ENCODE measurements at places on chromosomes 12 and 14.

DNA sequence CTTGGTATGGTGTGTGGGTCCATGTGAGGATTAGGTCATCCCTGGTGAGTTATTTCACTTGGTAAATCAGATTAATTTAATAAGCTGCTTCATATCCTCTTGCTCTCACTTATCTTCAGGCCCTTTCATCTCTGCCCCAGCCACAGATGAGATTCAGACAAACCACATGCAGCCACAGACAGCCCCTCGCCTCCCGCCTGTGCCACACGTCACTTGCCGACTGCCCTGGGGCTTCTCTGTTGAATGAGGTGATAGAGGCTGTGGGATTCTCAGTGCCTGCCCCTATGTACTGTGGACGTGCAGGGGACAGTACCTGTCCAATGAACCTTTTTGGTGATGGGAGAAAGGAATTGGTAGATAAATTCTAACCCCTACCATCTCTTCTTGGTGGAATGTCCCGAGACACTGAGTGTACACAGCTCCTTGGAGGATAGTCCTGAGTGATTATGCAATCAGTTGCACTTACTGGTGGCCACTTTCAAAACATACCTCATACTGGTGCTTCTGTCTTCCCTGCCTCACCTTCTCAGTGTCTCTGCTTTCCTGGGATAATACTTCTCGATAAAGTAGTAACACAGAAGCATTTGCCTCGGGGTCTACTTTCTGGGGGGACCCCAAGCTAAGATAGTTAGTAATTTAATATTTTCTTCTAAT is 248.7 kb downstream of the TTC6 start:
- DNase-seq = no peak

DNA sequence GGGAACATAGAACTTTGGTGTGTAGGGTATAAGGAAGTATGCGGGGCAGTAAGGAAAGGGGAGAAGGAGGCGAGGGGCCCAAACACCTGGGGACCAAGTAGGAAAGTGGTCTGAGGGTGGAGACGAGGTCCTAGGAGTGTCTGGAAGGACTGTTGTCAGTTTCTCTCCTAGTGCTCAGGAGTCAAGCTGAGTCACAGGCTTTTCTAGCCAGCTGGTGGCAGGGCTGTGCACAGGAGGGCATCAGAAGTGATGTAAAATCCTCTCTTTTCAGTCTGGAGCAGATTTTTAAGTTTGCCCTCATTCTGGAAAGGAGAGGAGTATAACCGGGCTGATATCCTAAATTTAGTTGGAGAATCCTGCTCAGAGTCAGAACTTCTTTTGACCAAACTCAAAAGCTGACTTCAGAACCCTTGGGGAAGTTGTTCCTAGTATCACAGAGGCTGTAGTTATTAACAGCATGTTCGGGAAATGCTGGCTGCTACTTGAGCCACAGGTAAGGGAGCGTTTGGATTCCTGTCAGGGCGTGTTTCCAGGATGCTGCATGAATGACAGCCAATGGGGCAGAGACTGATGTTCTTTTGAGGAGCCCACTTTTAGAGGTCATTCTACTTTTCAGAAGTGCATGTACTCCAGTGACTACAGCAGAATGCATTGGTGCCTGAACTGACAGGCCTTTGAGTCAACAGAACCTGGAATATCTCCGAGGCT is 19.3 kb downstream of the ZNF664 start:
- DNase-seq = no peak

GRCh38 chr12:63937378-63938316 is 93.1 kb downstream of the SRGAP1 start:
- DNase-seq = no peak

DNA sequence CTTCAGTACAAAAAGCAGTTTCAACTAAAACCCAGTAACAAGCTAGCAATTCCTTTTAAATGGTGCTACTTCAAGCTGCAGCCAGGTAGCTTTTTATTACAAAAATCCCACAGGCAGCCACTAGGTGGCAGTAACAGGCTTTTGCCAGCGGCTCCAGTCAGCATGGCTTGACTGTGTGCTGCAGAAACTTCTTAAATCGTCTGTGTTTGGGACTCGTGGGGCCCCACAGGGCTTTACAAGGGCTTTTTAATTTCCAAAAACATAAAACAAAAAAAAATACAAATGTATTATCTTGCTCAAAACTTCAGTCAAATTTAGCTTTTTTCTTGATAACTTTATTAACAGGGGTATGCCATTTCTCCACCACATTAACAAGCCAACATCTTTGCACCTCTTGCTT is 3.6 kb upstream of the CLEC4E start:
- peak; percentile 43 for DNase-seq

DNA sequence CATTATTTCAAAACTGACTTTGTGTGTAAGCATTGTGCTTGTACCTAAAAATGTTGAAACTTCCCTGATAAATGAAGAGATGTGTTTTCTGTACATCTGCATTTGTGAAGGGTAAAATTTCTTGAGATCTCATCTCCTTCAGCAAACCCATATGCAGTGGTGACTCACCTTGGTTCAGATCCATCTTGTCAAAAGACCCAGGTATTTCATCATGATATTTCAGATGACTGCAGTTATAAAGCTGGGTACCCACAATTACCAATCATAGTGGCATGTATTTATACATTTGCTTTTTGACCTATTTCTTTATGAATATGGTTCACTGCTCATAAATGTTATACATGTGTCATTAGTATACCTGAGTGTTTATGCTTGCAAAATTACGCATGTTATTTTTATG is 1213.6 kb downstream of the GALC start:
- peak; percentile 35 for DNase-seq

DNA sequence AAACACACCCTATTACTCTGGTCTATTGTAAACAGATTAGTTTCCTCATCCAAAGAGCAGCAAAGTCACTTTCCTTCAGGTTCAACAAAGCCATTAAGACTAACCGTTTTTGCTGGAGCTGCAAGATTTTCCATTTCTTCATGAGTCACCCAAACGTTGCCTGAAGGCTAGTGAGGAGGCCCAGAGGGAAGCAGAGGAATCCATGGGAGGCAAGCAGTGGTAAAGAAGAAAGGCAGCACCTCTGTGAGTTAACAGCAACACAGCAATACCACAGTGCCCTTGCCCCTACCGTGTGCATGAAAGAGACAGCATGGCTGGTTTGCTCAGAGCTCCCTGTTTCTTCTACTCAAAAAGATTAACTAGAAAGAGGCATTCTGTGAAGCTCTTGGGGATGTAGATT is 206.3 kb downstream of the ACSS3 start:
- DNase-seq = no peak

GRCh38 chr12:72777806-72778205 is 505.6 kb downstream of the TRHDE start:
- DNase-seq = no peak

DNA sequence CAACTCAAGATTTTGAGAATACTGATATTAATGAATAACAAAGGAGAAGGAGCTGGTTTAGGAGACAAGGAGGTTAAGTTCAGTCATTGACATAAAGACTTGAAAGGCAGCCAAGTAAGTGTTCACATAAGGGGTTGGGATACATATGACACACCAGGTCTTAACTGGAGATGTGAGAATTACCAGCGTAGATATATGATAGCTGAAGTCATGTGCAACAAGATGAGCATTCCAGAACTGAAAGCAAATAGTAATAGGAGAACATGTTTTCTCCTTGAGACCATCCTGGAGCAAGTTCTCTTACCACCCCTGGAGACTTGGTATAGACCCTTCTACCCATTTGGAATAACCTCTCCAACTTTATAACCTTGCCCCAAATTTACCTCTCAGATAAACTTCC is 43.3 kb upstream of the NPFF start:
- DNase-seq = peak; percentile 19

GRCh38 chr12:95996034-95996658 is at the start of gene HAL:
Gene HAL, minus strand, starts transcription at chr12:95996344. Its CDS starts 434 bp downstream, at chr12:95995910.
- DNase-seq = no peak

GRCh38 chr12:91774434-91774921 is 371.2 kb downstream of the BTG1 start:
- peak; percentile 73 for DNase-seq

GRCh38 chr12:52753283-52753682 is 23.9 kb downstream of the KRT76 start:
- no peak for DNase-seq

GRCh38 chr12:95191060-95191696 is 26.1 kb downstream of the FGD6 start:
- DNase-seq = no peak

DNA sequence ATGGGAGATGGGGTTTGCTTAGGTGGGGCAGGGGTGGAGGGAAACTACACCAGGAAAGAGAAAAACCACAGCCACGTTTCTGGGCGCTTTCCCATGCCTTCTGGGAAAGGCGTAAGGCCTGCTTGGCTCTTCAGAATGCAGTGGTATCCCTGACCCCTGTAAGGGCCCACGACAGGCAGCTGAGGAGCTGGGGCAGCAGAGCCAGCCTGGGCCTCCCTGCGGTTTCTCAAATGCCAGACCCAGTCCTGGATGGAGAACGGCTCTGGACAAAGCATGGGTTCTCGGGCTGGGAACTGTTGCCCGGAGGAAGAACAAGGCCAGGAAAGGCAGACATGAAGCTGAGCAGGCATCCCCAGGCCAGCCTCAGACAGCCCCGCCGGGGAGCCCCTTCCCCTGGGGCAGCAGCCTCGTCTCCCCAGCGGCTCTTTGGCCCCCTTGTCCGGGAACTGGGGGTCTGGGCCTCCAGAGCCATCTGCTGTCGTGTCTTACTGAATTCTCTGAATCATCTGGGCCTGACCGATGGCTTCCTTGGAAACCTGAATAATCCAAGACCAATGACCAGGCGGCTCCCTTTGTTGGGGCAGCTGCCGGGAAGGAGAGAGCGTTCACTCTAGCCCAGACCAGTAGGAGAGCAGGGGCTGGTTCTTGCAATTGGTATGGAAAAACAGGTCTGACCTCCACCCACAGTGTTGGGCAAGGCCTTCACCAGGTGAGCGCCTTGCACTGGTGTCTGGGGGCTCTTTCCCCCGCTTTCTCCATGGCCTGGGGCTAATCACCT is 64.0 kb upstream of the RIN3 start:
- DNase-seq = no peak

DNA sequence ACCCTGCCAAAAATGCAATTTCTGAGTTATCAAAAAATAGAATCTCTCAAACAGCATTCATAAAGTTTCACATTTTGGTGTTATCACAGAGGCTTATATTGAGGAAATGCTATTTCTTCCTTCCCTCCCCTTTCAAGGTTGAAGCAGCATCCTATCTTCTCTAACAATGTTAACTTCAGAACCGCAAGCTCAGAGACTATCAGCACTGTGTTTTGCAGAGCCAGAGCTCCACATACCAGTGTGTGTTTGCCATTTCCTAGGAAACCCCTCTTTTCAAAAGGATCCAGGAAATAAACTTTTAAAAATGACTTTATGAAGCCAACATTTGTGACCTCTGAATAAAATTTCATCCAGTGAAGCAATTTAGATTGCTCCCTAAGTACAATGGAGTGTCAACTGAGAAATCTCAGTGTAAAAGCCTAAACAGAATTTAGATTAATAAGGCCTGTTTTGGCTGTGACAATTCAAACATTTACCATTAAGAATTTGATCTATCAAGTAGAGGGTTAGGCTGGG is 332.6 kb downstream of the NOVA1 start:
- DNase-seq = no peak

GRCh38 chr12:96343347-96343954 is 56.8 kb downstream of the CDK17 start:
- no peak for DNase-seq

DNA sequence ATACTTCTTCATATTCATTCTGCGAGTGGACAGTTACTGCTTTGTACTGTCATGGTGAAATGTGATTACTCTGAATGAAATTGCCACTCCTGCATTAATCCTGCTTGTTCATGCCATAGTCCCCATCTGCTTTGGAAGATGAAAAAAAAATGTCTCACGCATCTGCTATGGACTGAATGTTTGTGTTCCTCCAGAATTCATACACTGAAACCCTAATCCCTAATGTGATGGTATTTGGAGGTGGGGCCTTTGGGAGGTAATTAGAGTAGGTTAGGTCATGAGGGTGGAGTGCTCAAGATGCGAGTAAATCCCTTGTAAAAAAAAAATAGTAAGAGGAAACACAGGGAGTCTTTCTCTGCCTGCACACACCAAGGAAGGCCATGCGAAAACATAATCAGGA is 427.2 kb downstream of the TMTC2 start:
- DNase-seq = no peak

- DNase-seq = no peak
Observed at GRCh38 chr12:68210875-68211274, 14.7 kb downstream of the IL26 start.

DNA sequence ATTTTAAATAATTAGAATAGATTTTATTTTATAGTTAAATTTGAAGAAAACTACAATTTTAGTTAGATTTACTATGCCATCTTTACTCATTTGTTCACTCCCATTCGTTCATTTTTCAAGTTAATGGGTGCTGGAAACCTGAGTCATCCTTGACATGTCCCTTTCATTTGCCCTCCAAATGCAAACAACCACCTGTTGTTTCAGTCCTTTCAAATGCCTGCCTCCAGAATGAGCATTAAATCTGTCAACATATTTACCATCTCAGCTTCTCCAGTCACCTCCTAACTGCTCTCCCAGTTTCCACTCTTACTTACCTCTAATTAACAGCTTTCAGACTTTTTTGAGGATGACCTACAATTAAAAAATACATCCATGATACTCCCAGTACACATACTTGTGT is 375.5 kb downstream of the RAD51B start:
- no peak for DNase-seq

DNA sequence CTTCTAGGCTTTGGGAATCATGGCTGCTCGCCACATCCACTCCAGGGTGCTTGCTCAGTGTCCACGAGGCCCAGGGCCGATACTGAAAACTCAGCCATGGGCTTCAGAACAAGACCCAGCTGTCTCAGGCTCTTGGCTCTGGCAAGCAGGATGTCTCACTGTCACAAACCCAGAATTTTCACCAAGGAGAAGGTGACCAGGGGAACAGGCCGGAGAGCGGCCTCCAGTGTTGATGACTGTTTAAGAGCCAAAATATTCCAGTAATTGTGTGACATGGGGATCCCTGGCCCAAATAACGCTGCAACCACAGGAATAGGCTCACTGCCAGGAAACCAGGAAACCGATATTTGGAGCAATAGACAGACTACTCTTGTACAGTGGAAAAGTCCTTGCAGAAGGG is 9.8 kb upstream of the SERPINA5 start:
- peak; percentile 16 for DNase-seq

DNA sequence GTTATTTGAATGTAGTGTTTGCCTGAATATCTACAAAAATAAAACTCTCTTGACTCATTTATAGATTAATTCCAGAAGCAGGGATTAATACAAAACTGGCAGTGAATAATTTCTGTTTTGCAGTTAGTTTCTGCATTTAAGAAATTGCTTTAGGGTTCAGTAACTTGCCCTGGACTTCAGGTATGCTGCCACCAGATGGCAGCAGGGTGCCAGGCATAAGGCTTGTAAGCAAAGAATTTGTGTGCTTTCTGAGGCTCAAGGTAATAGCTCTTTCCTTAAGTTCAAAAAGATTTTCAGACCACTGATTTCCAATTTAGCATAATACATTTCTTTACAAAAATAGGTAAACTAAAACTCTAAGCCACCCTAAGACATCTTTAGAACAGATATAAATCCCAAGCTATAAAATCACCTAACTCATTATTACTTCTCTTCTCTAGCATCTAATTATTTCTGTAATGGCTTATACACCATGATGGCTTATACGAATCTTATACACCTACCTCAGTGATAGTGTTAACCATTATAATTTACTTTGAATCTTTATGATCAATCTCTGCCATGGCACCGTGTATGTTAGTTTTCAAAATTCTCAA is 398.3 kb downstream of the APAF1 start:
- peak; percentile 50 for DNase-seq

All from fibroblast of lung (primary cell).